Iris pigment epithelial cell (primary cell): ENCODE measurements at places on chromosomes 7 and 10.
A peak's percentile ranks its signal among the peaks of the same experiment; 100 is the strongest.

- no peak for DNase-seq
These were observed 89.6 kb downstream of the EXOC6 start for GRCh38 chr10:92937876-92938275.

DNA sequence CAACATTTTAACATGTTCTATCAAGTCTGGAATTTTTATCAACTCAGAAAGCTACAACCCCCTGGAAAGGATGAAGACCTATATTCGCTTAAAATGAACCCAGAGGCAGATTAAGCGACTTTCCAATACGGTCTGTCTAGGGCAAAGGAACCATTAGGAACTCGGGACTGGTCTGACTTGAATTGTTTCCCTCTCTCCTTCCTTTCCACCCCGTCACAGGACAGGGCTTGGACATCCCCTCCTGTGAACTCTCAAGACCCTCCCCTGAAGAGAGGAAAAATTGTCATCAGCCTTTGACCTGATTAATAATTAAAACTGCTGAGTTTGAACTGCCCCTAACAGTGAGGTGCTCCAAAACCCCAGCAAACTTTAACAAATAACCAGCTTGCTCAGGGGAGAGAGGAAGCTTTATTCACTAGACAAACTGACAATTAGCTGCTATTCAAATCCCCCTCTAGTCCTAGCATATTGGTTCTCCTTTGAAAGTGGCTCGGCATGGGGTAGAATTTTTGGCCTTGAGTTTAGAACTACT lies 22.6 kb upstream of the SLF2 start:
- DNase-seq: no peak

- DNase-seq: no peak
These were observed 5.5 kb downstream of the RBM20 start for GRCh38 chr10:110649347-110650264.

- DNase-seq: no peak
These were observed 59.4 kb downstream of the MAD1L1 start for GRCh38 chr7:2173189-2173827.

DNA sequence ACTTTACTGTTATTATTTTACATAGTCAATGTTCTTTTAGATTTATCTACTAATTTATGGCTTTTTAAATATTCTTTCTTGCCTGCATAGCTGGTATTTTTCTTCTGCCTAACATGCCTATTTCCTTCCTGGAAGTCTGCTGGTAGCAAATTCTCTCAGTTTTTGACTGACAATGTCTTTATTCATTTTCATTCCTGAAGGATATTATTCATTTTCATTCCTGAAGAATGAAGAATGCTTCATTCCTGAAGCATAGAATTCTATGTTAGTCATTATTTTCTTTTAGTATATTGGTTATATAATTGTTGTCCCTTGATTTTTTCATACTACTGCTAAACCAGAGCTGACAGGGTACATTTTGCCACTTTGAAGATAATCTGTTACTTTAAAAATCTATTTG lies 41.8 kb downstream of the TMEM168 start:
- no peak for DNase-seq

DNA sequence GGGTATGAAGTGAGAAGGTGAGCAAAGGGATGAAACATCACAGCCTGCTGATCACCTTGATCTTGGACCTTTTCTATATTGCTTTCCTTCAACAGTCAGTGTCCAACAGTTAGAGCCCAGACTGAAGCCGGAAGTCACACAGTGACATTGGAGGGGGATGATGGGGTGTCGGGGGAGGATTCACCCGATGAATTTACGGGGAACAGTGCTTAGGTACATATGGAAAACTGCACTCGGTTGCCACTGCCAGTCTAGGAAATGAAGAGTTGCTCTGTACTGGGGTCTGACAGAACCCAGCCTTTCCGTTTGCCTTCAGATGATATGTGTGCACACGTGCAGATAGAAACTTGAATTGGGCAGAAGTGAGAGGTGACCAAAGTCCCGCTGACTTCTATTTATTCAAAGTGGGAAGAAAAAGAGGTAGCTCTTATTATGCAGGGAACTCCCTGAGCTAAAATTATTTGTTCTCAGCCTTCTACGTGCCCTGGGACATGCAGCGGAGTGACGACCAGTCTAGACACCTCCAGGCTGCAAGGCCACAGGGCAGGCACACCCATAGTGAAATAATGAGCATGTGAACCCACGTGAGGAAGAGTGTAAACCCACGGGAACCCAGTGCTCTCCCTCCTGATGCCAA lies 107.2 kb upstream of the INHBA start:
- no peak for DNase-seq

DNA sequence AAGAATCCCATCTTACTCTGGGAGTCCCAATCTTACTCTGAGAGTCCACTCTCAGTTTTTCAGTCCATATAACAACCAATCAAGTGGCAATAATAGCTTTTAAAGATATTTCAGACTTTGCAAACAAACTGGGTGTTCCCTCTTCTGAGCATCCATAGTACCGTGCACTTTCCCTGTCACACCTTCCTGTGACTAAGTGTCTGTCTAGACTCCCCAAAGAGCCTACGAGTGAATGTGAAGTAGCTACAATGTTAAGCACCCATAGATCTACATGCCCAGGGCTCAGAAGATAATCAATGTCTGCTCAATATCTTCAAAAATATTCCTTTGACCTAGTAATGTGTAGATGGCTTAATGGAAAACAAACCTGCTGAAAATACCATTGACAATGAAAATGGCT lies 95.6 kb upstream of the ASAH2 start:
- no peak for DNase-seq

GRCh38 chr7:127911968-127912511 lies 119.2 kb downstream of the LRRC4 start:
- no peak for DNase-seq

DNA sequence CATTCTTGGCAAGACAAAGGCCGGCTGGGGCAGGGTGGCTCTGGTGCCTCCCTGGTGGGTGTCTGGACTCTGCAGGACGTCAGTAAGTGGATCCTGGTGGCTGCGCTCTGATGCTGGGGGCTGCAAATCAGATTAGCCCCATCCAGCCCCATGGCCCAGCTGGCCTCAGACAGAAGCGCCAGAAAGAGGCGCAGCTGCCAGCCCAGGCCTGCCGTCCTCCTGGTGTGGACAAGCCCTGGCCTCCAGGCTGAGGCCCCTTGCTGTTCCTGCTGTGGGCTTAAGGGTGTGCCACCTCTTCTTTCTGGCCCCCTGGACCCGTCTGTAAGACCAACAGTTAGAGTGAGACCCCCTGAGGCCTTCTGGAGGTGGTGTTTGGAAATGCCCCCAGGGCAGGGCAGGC lies 5.9 kb upstream of the LFNG start:
- no peak for DNase-seq

DNA sequence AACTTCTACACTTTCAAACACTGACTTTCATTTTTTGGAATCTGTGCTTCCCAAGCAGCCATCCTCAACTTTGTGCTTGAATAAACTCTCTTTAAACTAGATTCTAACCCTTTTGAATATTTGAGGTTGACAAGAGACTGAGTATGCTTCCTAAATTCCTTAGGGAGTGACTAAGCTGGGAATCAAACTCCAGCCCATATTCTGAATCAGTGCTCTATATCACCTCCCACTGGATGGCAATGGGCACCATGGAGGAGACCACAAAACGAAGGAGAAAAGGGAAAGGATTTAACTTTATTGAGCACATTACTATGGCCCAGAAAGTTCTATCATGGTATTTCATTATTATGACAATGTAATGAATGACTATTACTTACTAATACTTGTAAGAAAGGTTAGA lies 17.2 kb upstream of the SLC26A4 start:
- peak; percentile 76 for DNase-seq

- no peak for DNase-seq
These were observed 339.4 kb upstream of the KIAA1217 start for GRCh38 chr10:23869548-23869947.

- DNase-seq: no peak
These were observed 13.8 kb downstream of the LRRN3 start for GRCh38 chr7:111104710-111105109.

GRCh38 chr10:128306966-128307365 lies 180.7 kb upstream of the MKI67 start:
- no peak for DNase-seq

GRCh38 chr10:42783181-42783549 lies 570 bp downstream of the BMS1 start:
- DNase-seq: peak; percentile 87

DNA sequence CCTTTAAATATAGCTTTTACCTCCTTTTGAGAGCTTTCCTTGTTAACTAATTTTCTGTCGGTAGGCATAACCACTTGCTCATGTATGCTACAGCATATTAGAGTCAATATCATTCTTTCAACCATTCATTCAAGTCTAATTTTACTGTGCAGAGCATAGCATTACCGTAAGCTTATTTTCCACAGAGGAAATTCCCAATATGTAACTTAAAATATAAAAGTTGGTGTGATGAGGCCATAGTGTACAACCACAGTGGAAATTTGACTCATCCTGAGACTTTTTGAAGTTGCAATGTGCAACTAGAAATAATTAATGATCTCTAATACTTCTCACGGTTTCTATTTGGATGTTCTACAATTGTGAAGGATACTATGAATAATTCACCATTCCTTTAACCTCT lies 80.6 kb upstream of the KLF6 start:
- DNase-seq: no peak

DNA sequence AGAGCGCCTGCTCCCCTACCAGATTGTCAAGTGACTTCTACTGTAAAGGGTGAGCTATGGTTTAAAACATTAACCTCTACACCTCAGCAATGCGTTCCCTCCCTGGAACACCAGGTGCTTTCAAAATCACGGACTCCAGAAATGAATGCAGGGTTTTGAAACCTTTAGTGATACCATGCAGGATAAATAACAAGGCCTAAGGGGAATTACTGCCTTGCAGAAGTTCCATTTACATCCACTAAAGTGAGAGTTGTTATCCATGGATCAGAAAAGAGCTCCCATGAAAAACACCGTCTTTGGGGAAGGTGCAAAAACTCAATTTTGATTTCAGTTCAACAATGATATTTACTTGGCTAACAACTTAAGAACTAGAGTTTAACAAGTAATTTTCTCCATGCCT lies 4.0 kb downstream of the FZD8 start:
- no peak for DNase-seq

DNA sequence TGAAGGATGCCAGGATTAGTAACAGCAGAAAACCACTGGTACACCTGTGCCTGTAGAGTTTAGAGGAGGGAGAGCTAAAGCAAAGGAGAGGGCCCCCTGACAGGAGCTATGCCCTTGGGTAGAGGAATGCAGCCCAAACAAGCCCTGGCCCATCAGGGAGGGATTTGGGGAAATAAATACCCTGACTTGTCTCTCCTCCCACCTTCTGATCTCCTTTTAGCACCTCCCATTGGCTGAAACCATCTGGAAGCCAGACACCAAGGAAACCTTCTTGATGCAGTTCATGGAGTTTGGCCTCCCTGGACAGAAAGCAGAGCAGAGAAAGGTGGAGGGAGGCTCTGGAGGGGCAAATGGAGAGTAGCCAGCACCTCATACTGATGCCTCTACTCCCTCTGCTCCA lies 45.3 kb downstream of the ADRA2A start:
- no peak for DNase-seq

DNA sequence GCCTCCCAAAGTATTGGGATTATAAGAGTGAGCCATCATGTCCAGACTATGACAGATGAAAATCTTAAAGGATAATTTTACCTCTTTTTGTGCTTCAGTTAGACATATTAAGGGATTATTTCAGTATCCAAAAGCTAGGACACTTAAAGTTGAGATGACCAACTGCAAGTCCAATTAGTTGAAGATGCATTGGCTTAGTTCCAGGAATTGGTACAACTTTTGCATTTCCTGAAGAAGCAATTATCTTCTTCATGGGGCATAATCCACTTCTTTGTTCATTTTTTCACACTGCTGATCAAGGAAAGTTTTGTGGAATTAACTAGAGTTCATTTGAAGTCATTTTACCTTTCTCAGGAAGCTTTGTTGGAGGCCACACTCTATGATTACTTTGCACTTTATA lies 72.0 kb upstream of the HECW1 start:
- DNase-seq: no peak
